ENCODE measurements at places on chromosomes 5 and 9. TPM values are rescaled to one million over a fixed set of nuclear protein-coding genes. Genes with fewer than 3 reads are reported as not detected.

C9orf50 gene
- total RNA-seq: not detected

- no peaks in the 10 kb centered on the region for H3K27me3 ChIP-seq
- no peaks in the 10 kb centered on the region for H3K36me3 ChIP-seq
- no peaks in the 10 kb centered on the region for H3K4me1 ChIP-seq
- DNase-seq: no peak
- H3K27ac ChIP-seq: no peak overlapping the region
Measured at GRCh38 chr9:87237336-87237735, 260.3 kb upstream of the DAPK1 start.

UBE2QL1 gene
- not detected for total RNA-seq

GRCh38 chr9:38652044-38652443, 31.6 kb upstream of the ANKRD18A start:
- no peaks in the 10 kb centered on the region for H3K27me3 ChIP-seq
- no peak overlapping the region for H3K4me3 ChIP-seq
- no peaks in the 10 kb centered on the region for H3K36me3 ChIP-seq
- no peaks in the 10 kb centered on the region for H3K4me1 ChIP-seq
- no peak for DNase-seq

DNA sequence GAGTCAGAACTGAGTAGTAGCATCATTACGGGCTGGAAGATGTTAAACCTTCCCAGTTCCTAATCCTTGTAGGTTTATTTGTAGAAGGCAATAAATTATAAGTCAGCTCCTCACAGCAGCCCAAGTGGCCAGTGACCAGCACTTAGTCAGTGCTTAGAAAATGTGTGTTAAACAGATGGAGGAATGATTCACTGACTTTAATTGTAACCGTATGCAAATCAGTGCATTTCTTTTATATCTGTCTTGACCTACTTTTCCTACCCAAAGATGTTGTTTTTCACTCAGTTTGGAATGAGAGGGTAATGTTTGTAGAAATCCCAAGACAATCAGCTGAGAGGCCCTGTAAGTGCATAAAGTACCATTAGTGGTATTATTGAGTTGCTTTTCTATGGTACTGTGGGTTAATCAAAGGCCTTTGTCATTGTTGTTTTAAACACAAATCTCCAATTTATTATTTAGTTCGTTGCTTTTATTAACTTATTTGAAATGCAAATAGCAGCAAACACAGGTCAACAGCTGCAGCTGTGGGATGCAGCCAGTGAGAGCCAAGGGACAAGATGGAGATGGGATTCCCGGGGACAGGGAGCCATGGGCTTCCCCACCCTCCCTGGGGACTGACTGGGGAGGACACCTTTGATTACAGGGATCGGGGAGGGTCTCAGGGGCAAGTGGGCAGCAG, 49.8 kb downstream of the MAP1B start:
- peaks cover 61% of the 10 kb centered on the region for H3K36me3 ChIP-seq
- no peak overlapping the region for H3K4me3 ChIP-seq
- H3K27ac ChIP-seq: no peak overlapping the region
- peak; percentile 78 for DNase-seq

GRCh38 chr5:79032031-79032695, 37.3 kb downstream of the DMGDH start:
- no peak for DNase-seq
- H3K36me3 ChIP-seq: no peaks in the 10 kb centered on the region
- H3K27ac ChIP-seq: no peak overlapping the region
- no peaks in the 10 kb centered on the region for H3K27me3 ChIP-seq
- H3K4me3 ChIP-seq: no peak overlapping the region

AJM1 gene
- 0.11 TPM for total RNA-seq

DNA sequence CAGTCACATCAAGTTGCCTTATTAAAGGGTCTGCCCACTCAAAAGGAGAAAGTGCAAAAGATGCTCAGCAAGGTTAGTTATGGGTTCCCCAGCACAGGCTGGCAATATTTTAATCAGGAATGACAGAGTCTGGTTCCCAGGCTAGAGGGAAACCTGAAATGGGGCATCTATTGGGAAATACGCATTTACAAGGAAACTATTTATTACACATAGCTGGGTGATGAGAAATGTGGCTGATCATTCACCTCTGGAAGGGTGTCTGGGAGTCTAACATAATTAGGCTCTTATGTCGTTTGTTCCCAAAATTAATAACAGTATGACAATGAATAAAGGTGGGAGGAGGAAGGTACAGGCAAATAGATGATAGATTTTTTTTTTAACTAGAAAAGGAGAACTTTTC, 314.7 kb downstream of the ENC1 start:
- H3K27me3 ChIP-seq: no peaks in the 10 kb centered on the region
- no peaks in the 10 kb centered on the region for H3K36me3 ChIP-seq
- H3K4me1 ChIP-seq: peaks cover 16% of the 10 kb centered on the region
- no peak overlapping the region for H3K4me3 ChIP-seq
- no peak overlapping the region for H3K27ac ChIP-seq

- no peaks in the 10 kb centered on the region for H3K27me3 ChIP-seq
- peaks cover 21% of the 10 kb centered on the region for H3K4me1 ChIP-seq
- DNase-seq: no peak
- H3K27ac ChIP-seq: no peak overlapping the region
Measured at GRCh38 chr9:35666549-35666948, 1.6 kb upstream of the ARHGEF39 start.

- no peak overlapping the region for H3K4me3 ChIP-seq
- no peaks in the 10 kb centered on the region for H3K36me3 ChIP-seq
- DNase-seq: no peak
- no peak overlapping the region for H3K27ac ChIP-seq
Measured at GRCh38 chr9:3088219-3088618, 244.3 kb upstream of the PUM3 start.

TAF11L4 gene
- total RNA-seq: not detected

DNA sequence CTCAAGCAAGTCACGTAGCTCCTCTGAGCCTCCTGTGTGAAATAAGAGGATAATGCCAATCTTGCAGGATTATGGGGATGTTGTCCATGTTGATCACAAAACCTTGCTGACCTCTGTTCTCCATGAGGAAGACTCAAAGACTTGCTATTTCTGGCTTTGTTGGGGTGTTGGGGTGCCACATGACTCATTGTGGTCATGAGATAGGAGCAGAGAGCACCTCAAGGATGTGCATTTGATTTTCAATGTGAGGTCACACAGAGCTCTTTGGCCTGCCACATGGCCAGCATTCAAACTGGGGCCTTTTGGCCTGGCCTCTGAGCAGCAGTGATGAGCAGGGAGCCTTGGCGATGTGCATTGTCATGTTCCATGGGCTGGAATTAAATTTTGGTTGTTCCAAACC, 380.3 kb downstream of the GADD45G start:
- H3K4me1 ChIP-seq: no peaks in the 10 kb centered on the region
- no peak overlapping the region for H3K4me3 ChIP-seq
- DNase-seq: no peak
- H3K27ac ChIP-seq: no peak overlapping the region
- no peaks in the 10 kb centered on the region for H3K36me3 ChIP-seq
- H3K27me3 ChIP-seq: no peaks in the 10 kb centered on the region

ORM2 gene
- not detected for total RNA-seq

GCNT1 gene
- total RNA-seq: 17.8 TPM

LECT2 gene
- not detected for total RNA-seq

CCNJL gene
- 12.9 TPM for total RNA-seq

GLDC gene
- total RNA-seq: not detected

GRCh38 chr5:98993512-98993911, 64.7 kb upstream of the CHD1 start:
- H3K27me3 ChIP-seq: no peaks in the 10 kb centered on the region
- DNase-seq: no peak
- H3K36me3 ChIP-seq: no peaks in the 10 kb centered on the region
- no peak overlapping the region for H3K4me3 ChIP-seq

- no peak overlapping the region for H3K4me3 ChIP-seq
- no peak for DNase-seq
- no peaks in the 10 kb centered on the region for H3K36me3 ChIP-seq
- no peak overlapping the region for H3K27ac ChIP-seq
- H3K4me1 ChIP-seq: no peaks in the 10 kb centered on the region
Measured at GRCh38 chr5:26940994-26941393, 97.4 kb downstream of the CDH9 start.

DNA sequence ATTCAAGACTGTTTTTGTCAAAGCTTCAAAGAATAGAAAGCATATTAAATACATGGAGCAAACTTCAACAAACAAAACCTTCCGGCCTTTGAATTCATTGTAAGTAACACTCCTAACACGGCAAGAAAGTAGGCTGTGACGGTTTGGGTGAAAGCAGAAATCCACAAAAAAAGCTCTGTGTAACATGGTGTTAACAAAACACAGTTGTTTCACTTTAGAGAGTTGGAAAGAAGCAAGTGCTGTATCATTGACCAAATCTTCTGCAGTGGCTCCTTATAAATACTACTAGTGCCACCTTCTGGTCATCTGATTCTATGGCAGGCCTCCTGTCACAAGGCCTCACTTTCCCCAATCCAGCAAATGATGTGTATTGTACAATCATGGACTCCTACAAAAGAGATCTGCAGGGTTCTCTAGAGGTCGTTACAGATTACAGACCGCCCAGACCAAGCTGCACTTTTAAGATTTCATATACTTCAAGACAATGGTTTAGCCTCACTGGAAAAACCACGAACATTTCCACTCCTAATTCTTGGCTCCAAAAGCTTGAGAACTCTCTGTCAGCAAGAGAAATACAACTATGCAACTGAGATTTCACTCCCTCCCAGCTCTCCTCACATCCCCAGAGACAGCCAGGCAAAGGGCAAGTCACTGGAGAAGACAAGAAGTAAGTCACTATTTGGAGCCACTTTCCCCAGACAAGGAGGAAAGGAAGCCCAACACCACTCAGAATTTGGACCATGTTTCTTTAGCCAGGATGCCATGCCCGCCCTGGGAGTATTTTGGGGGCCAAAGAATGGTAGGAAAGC, 196.2 kb downstream of the DTWD2 start:
- H3K36me3 ChIP-seq: no peaks in the 10 kb centered on the region
- DNase-seq: no peak
- no peak overlapping the region for H3K4me3 ChIP-seq
- H3K27me3 ChIP-seq: no peaks in the 10 kb centered on the region

DNA sequence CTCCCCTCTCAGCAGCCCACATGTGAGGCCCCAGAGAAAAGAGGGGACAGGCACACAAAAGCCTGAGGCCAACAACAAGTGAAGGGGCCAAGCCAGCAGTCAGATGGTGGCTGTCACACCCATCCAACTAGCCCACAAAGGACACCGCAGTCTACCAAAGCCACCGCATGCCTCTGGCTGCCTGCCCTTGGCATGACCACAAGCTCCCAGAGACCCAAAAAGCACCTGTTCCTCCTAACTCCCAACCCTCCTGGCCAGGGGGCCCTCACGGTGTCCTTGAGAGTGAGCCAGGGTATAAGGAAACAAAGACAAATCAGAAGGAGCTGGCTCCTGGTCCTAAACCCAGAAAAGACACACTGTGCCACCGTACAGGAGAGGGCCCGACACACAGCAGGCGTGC, 77.8 kb upstream of the LRRTM2 start:
- H3K4me3 ChIP-seq: no peak overlapping the region
- DNase-seq: no peak
- no peak overlapping the region for H3K27ac ChIP-seq
- no peaks in the 10 kb centered on the region for H3K36me3 ChIP-seq
- no peaks in the 10 kb centered on the region for H3K27me3 ChIP-seq

DNA sequence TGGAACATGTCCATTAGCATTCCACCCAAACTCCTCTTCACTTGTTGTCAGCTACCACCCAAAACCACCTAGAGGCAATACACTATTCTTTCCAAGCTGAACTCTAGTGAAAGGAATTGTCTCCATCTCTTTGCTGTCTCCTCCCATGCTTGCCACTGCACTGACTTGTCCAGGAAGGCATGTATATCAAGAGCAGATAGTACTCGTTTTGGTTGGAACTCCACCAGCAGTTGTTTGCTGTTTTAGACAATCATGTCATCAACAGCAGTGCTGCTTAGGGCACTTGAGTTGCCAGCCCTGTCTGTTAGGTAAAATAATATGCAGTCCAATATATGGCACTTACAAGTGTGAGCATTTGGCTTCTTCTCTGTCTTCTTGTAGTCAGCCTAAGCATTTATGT, 80.0 kb upstream of the SAP30L start:
- peaks cover 56% of the 10 kb centered on the region for H3K4me1 ChIP-seq
- DNase-seq: peak; percentile 25

DNA sequence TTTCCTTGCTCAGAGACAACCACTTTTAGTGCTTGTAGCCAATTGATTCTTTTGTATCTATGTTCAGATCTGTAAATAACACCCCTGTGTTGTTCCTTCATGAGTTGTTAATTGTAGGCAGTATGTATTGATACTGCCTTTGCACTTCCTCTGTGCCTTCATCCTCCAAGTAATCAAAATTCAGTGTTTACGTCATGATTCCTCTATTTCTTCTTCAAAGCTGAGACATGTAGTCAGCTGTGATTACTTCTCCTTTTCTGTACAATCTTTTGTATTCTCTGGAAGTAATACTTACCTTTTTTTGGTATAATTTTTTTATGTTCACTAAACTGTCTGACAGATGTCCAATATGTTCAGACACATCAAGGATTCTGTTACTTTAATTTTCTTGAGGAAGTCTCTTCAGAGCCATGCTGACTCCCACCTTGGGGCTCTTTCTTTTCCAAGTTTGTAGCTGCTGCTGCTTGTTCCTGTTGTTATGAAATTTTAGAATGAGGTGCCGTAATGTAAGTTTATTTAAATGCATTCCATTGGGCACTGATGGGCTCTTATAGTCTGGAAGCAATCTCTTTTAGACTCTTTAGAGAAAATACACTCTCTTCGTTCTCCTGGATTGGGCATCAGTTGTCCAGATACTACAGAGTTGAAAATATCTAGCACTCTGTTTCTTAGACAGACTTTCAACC, 30.5 kb upstream of the LRRC70 start:
- H3K4me3 ChIP-seq: no peak overlapping the region
- DNase-seq: no peak
- peaks cover 20% of the 10 kb centered on the region for H3K4me1 ChIP-seq

- H3K27ac ChIP-seq: no peak overlapping the region
- H3K4me3 ChIP-seq: no peak overlapping the region
- H3K36me3 ChIP-seq: no peaks in the 10 kb centered on the region
- no peak for DNase-seq
- H3K4me1 ChIP-seq: no peaks in the 10 kb centered on the region
Measured at GRCh38 chr5:68739752-68740151, 354.1 kb upstream of the SLC30A5 start.

DNA sequence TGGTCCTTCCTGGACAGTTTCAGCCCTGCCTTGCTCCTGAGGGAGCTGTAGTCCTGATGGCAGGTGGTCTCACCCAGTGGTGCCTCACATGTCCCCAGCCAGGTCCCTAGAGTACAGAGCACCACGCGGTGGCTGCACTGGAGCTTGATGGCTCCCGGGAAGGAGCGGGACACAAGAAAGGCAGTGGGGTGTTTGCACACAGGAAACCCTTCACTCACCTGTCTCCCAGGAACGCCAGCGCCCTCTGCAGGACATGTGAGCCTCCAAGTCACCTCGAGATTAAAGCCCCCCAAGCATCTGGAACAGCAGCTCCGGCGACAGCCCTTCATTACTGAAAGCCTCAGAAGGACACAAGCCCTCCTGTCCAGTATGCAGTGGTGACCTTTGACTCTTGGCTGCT, 19.9 kb upstream of the TMEM250 start:
- H3K27ac ChIP-seq: no peak overlapping the region
- peaks cover 4% of the 10 kb centered on the region for H3K4me1 ChIP-seq
- no peak for DNase-seq
- H3K4me3 ChIP-seq: no peak overlapping the region
